ENCODE measurements at places on chromosomes 3 and 15.

DNA sequence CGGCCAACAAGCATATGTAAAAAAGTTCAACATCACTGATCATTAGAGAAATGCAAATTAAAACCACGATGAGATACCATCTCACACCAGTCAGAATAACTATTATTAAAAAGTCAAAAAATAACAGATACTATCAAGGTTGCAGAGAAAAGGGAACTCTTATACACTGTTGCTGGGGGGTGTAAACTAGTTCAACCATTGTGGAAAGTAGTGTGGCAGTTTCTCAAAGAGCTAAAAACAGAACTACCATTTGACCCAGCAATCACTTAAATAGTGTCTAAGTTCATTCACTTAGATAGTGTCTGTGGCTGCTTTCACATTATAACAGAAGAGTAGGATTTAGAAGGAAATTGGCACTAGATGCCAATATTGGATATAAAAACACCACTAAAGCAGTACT is 49.7 kb downstream of the CGGBP1 start:
- H3K4me3 ChIP-seq = no peak overlapping the region
- no peak for DNase-seq
- H3K4me1 ChIP-seq = no peaks in the 10 kb centered on the region
- no peak overlapping the region for H3K27ac ChIP-seq

- no peak overlapping the region for H3K4me3 ChIP-seq
- peaks cover 6% of the 10 kb centered on the region for H3K4me1 ChIP-seq
- no peaks in the 10 kb centered on the region for H3K27me3 ChIP-seq
These were observed 1.7 kb upstream of the RARB start for GRCh38 chr3:25426408-25426807.

DNA sequence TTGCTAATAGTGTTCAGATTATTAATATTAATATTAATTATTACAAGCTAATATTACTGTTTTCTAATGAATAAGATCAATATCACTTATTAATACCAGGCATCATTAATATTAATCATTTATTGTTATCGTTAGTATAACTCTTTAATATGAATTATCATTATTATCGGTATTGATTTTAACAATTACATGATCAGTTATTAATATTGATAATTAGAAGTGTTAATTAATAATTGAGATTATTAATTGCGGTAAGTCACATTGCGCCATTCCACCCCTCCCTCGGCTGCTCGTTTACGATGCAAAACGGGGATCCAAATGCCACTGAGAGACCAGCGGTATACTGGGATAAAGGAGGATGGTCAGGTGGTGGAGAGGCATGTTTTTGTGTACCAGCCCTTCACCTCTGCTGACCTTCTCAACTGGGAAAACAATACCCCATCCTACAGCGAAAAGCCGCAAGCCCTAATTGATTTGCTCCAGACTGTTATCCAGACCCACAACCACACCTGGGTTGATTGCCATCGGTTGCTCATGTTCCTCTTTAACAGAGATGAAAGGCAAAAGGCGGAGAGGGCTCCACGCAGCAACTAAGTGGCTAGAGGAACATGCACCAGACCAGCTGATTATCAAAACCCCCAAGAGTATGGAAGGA is 28.6 kb upstream of the SSUH2 start:
- H3K36me3 ChIP-seq = no peaks in the 10 kb centered on the region
- DNase-seq = no peak

DNA sequence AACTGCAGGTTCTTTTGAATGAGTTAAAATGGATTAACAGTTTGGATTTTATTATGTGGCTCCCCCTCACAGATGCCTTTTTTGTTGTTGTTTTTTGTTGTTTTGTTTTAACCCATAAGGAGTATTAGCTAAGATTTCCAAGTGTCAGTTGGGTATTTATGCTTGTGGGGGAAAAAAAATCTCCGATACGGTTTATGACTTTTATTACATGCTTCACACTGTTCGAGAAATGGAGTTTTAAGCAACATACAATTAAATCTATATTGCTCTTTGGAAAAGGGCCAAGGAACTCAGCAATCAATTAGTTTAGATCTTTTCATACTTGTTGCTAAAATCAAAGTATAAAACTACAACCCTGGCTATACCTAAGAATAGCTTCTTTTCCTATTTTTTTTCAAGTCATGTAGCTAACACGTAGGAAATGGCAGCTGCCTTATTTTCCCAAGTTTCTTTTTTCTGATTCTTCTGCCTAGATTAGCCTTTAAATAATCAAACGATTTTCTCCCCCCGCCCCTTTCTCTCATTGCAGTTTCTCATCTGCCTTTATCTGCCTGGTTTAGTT is 16.0 kb downstream of the NR2F2 start:
- H3K27me3 ChIP-seq = peaks cover 100% of the 10 kb centered on the region
- no peaks in the 10 kb centered on the region for H3K36me3 ChIP-seq
- H3K4me3 ChIP-seq = no peak overlapping the region
- H3K27ac ChIP-seq = no peak overlapping the region
- peaks cover 20% of the 10 kb centered on the region for H3K4me1 ChIP-seq

GRCh38 chr3:47478022-47478421 is 2.3 kb upstream of the SCAP start:
- no peak overlapping the region for H3K27ac ChIP-seq
- peaks cover 17% of the 10 kb centered on the region for H3K4me1 ChIP-seq
- no peak overlapping the region for H3K4me3 ChIP-seq

DNA sequence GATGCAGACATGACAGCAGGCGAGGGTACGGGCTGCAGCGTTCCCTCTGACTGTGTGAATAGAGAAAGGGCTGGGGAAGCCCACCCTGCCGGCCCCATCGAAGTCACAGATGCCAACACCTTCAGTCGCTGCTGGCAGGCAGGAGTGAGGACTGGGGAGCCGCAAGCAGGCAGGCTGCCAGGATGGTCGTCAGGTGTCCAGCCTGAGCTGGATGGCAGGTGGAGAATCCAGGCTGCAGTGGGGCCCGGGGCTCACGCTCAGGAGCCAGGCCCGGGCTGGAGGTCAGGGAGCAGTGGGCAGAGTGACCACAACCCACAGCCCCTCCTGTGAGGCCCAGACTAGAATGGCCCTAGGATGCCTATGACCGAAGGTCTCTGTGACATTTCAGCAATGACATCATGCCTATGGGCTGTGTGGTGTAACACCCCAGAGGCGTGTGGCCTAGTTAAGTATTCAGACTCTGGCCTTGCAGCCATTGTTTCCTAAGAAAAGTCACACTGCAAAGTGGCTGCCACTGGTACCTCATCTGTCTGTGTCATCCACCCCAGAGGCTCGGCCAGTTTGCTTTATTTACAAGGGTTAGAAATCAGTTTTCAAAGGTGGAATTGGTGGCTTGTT is 15.7 kb downstream of the PRR23E start:
- no peaks in the 10 kb centered on the region for H3K36me3 ChIP-seq
- no peak overlapping the region for H3K27ac ChIP-seq
- no peak for DNase-seq
- H3K27me3 ChIP-seq = no peaks in the 10 kb centered on the region

DNA sequence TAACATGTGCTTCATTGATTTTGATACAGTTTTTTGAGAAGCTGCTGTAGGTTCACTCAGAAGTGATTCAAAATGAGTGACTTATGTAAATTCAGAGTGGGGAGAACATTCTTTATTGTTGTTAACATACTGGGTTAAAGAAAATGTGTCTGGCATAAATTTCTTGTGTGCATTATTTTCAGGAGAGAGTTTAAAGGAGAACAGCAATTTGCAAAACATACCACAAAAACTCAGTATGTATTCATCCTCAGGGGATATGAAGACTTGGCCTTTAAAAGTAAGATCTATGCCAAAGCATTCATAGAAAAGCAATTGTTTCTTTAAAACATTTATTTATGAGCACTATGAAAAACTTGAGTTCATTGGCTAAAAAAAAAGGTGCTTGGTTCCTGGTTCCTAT is 1089.8 kb downstream of the ROBO2 start:
- H3K4me3 ChIP-seq = no peak overlapping the region
- H3K4me1 ChIP-seq = no peaks in the 10 kb centered on the region
- no peak for DNase-seq
- no peaks in the 10 kb centered on the region for H3K36me3 ChIP-seq
- no peak overlapping the region for H3K27ac ChIP-seq

- DNase-seq = no peak
- H3K36me3 ChIP-seq = no peaks in the 10 kb centered on the region
- H3K27ac ChIP-seq = no peak overlapping the region
These were observed 438 bp downstream of the SHOX2 start for GRCh38 chr3:158105710-158106253.

- DNase-seq = no peak
- no peak overlapping the region for H3K27ac ChIP-seq
- no peaks in the 10 kb centered on the region for H3K27me3 ChIP-seq
- H3K36me3 ChIP-seq = no peaks in the 10 kb centered on the region
- H3K4me1 ChIP-seq = peaks cover 11% of the 10 kb centered on the region
These were observed 7.6 kb upstream of the NR2E3 start for GRCh38 chr15:71802770-71803169.

DNA sequence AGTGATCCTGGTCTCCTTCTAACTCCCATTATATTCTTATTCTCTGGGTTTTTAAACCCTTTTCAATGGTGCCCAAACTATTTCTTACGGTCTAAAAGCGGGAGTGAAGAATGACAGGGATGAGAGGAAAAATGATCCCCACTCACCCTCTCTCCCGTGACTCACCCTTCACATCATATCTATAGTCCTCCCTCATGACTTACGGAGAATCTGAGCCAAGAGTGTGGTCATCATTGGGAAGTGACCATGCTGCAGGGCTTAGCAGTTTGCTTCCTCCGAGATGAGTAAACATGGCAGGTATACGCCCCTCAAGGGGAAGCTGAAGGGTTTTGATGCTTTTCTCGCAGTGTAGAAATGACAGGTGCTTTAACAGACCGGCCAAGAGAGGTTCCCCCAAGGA is 274.0 kb downstream of the RYR3 start:
- DNase-seq = no peak
- H3K27ac ChIP-seq = no peak overlapping the region
- H3K27me3 ChIP-seq = no peaks in the 10 kb centered on the region
- H3K36me3 ChIP-seq = no peaks in the 10 kb centered on the region
- no peak overlapping the region for H3K4me3 ChIP-seq

GRCh38 chr3:156300929-156301840 is 180.8 kb downstream of the KCNAB1 start:
- no peak overlapping the region for H3K4me3 ChIP-seq
- no peaks in the 10 kb centered on the region for H3K36me3 ChIP-seq
- H3K4me1 ChIP-seq = no peaks in the 10 kb centered on the region
- no peak for DNase-seq
- H3K27ac ChIP-seq = no peak overlapping the region
- H3K27me3 ChIP-seq = no peaks in the 10 kb centered on the region

GRCh38 chr15:71357967-71358366 is 242.7 kb downstream of the THSD4 start:
- DNase-seq = no peak
- no peaks in the 10 kb centered on the region for H3K36me3 ChIP-seq

DNA sequence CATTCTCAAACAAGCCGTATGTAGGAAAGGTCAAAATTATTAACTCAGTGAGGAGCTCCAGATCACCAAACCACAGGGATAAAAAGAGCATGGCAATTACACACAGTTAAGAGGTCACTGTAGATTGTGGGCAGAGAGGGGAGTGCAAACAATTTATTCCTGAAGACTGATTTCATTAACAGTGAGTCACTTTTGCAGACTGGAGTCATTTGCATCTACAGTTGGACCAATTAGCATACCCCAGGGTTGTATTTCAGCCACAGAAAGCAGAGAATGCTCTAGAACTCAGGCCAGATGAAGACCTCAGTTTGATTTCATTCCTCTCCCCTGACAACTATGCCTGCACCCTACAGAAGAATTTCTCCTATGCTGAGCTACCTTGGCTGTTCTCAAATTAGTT is 40.1 kb downstream of the SETMAR start:
- no peak overlapping the region for H3K27ac ChIP-seq
- no peaks in the 10 kb centered on the region for H3K4me1 ChIP-seq
- H3K36me3 ChIP-seq = no peaks in the 10 kb centered on the region

DNA sequence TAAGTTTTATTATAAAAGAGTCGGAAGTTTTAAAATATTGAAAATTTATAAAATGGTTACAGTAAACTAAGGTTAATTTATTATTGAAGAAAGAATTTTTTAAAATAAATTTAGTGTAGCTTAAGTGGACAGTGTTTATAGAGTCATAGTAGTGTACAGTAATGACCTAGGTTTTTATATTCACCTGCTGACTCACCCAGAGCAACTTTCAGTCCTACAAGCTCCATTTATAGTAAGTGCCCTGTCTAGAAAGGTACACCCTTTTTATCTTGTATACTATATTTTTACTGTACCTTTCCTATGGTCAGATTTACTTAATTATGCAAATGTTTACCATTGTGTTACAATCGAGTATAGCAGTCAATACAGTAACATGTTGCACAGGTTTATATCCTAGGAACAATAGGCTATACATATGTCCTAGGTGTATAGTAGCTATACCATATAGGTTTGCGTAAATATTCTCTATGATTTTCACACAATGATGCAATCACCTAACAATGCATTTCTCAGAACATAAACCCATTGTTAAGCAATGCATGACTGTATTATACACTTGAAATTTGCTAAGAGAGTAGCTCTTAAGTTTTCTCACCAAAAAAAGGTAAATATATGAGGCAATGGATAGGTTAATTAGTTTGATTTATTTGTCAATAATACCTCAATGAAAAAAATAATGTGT is 106.9 kb upstream of the CD96 start:
- H3K4me1 ChIP-seq = no peaks in the 10 kb centered on the region
- no peak for DNase-seq
- no peak overlapping the region for H3K27ac ChIP-seq
- H3K36me3 ChIP-seq = no peaks in the 10 kb centered on the region

- H3K36me3 ChIP-seq = no peaks in the 10 kb centered on the region
- no peak overlapping the region for H3K4me3 ChIP-seq
- H3K27ac ChIP-seq = no peak overlapping the region
- H3K4me1 ChIP-seq = no peaks in the 10 kb centered on the region
These were observed 171.2 kb downstream of the ADAMTS17 start for GRCh38 chr15:100170291-100171210.

- H3K36me3 ChIP-seq = no peaks in the 10 kb centered on the region
- no peaks in the 10 kb centered on the region for H3K27me3 ChIP-seq
- no peak overlapping the region for H3K4me3 ChIP-seq
- H3K27ac ChIP-seq = no peak overlapping the region
- no peaks in the 10 kb centered on the region for H3K4me1 ChIP-seq
- DNase-seq = no peak
These were observed 67.9 kb downstream of the CYFIP1 start for GRCh38 chr15:22912256-22912655.

- H3K4me1 ChIP-seq = no peaks in the 10 kb centered on the region
- no peak overlapping the region for H3K27ac ChIP-seq
- no peak for DNase-seq
- H3K27me3 ChIP-seq = no peaks in the 10 kb centered on the region
These were observed 72.3 kb upstream of the ZNF280D start for GRCh38 chr15:56805466-56806147.

- no peaks in the 10 kb centered on the region for H3K4me1 ChIP-seq
- H3K27ac ChIP-seq = no peak overlapping the region
- DNase-seq = no peak
- no peak overlapping the region for H3K4me3 ChIP-seq
These were observed 34.6 kb downstream of the GASK1A start for GRCh38 chr3:43013743-43014155.

DNA sequence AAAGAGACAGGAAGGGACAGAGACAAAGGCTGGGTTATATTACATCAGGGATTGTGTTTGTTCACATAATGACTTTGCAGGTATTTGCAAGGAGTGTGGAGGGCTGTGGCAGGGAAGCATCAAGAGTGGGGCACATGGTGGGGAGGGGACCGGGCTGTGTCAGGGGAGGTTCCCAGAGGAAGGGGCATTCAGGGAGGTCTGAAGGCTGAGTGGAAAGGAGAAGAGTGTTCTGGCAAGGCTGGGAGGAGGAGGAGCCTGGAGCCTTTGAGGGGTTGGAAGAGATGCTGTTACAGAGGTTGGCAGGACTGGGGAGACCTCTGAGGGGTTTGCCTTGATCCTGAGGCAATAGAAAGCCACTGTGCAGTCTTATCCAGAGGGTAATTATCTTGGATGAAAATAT is 49.4 kb downstream of the EXOG start:
- no peak for DNase-seq
- no peak overlapping the region for H3K27ac ChIP-seq
- no peak overlapping the region for H3K4me3 ChIP-seq
